ENCODE measurements at places on chromosomes 6 and 20. TPM values are rescaled to one million over a fixed set of nuclear protein-coding genes. Genes with fewer than 3 reads are reported as not detected.

ZNF165 gene
- total RNA-seq, result 1.8 TPM

DNA sequence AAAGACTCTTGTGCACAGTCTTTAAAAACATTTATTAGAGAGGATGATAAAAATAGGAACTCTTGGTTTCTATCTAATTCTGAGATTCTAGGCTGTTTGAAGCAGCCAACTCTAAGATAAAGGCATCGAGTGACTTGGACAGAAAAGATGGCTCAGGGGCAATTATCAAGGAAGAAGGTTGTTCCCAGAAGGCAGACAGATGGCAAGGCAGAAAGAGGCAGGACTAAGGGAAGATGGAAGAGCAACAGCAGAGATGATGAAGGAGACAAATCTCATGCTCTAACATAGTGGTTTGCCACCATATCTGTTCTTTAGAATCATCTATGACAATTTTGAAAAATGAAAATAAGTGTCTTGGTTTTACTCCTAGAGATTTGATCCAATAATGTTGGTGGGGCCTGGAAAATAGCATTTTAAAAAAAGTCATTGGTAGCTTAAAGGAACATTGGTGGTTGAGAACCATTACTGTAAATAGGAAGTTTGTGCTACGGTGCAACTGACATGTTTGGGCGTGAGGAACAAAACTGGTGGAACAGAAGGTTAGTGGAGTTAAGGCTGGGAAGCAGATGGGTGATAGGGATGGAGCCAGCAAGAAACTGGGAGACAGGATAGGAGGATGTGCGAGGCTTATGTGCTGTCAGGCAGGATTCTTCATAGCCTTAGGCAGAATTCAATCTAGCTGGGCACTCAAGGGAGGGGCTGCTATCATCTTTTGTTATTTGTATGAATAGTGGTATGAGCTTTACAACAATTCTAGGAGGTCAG lies 751.1 kb downstream of the DHX35 start:
- no peaks in the 10 kb centered on the region for H3K36me3 ChIP-seq
- H3K27me3 ChIP-seq, result no peaks in the 10 kb centered on the region
- no peak for DNase-seq
- H3K27ac ChIP-seq, result no peak overlapping the region

TRDN gene
- 1.9 TPM for total RNA-seq

GRCh38 chr6:107627969-107628368 lies 138.1 kb downstream of the SOBP start:
- H3K27ac ChIP-seq, result no peak overlapping the region
- H3K27me3 ChIP-seq, result no peaks in the 10 kb centered on the region
- H3K4me1 ChIP-seq, result no peaks in the 10 kb centered on the region

DNA sequence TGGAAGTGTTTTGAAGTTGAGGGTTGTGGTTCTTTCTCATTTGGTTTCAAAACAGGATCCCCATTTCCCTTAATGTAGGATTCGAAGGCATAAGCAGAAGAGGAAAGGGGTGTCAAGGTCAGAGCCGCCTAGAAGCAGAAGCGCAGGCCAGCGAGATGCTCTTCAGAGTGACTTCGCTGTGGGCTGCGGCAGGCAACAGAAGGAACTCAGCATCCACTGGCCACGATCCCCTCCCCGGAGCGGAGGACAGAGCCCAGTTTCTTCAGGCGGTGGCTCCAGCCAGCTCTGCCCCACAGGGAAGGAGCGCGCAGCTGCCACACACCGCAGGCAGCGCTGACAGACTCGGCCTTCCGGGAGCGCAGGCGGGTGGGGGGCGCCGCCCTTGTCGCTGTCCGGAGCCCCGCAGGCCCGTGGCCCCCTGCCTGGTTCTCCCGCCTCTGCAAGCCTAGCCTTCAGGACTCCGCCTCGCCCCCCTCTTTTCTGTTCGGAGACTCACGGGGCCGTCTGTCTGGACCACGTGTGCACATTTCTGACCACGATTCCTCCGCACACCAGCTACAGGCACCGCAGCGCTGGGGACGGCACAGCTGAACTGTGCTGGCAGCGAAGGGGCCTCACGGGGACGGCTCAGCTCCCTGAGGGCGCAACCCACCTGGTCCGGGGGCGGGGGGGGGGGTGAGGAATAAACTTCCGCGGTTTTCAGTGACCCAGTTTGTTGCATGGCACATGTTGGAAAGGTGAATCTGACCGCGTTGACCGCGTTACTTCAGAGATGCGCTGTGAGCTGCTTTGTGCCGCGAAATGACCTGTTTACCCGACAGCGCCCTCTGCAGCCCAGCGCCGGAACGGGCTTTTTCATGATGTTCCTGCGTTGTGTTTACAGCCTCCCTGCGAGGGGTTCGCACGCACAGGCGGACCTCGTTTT lies 26.1 kb downstream of the TTLL2 start:
- peak; percentile 74 for DNase-seq
- H3K4me1 ChIP-seq, result peaks cover 3% of the 10 kb centered on the region
- H3K27me3 ChIP-seq, result no peaks in the 10 kb centered on the region
- H3K27ac ChIP-seq, result peak overlapping the region; percentile 12

- peaks cover 6% of the 10 kb centered on the region for H3K36me3 ChIP-seq
- H3K4me1 ChIP-seq, result no peaks in the 10 kb centered on the region
- H3K27ac ChIP-seq, result no peak overlapping the region
- H3K4me3 ChIP-seq, result no peak overlapping the region
Observed at GRCh38 chr20:61976263-61976643, 89.4 kb downstream of the TAF4 start.

RSPO3 gene
- 4.8 TPM for total RNA-seq

DNA sequence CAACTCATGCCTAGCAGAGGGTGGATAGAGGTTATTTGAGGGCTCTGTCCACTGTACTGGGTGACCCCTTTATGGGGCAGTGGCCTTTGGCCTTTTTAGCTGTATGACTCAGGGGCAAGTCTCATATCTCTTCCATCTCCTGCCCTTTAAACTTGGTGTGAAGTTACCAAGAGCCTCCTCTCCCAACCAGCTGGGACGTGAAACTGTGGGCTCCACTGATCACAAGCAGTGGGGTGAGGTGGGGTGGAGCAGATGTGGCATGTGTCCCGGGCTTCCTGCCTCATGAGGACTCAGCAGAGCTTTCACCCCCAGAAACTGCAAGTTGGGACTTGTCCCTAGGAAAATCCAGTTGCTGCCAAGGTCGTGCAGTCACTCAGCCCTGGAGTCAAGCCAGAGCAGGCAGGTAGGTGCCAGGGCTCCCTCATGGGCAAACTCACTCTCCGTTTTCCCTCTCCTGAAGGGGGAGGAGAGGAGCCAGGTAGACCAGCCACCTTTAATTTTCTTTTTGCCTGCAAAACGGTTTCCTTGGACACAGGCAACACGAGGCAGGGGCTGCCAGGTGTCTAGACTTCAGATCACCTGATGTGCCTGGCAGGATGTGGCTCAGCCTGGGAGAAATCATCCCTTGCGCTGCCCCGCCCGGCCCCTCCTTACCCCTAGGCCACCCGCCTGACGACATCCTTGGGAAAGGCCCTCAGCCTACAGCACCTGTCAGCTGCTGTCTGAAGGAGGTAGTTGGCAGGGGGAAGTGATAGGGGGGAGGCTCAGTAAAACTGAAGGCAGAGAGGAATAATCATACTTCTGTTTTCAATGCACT lies 4.0 kb downstream of the CDKN1A start:
- H3K27ac ChIP-seq, result peak overlapping the region; percentile 38
- H3K4me1 ChIP-seq, result no peaks in the 10 kb centered on the region
- H3K36me3 ChIP-seq, result peaks cover 14% of the 10 kb centered on the region
- DNase-seq, result peak; percentile 87
- no peaks in the 10 kb centered on the region for H3K27me3 ChIP-seq

- no peak for DNase-seq
- H3K4me1 ChIP-seq, result no peaks in the 10 kb centered on the region
- H3K36me3 ChIP-seq, result no peaks in the 10 kb centered on the region
- no peaks in the 10 kb centered on the region for H3K27me3 ChIP-seq
- no peak overlapping the region for H3K27ac ChIP-seq
Observed at GRCh38 chr6:4567141-4567540, 209.1 kb upstream of the CDYL start.

GRCh38 chr6:106520711-106521401 lies 108.4 kb downstream of the RTN4IP1 start:
- no peak for DNase-seq
- H3K27ac ChIP-seq, result no peak overlapping the region
- H3K36me3 ChIP-seq, result no peaks in the 10 kb centered on the region
- peaks cover 4% of the 10 kb centered on the region for H3K4me1 ChIP-seq
- no peaks in the 10 kb centered on the region for H3K27me3 ChIP-seq

DNA sequence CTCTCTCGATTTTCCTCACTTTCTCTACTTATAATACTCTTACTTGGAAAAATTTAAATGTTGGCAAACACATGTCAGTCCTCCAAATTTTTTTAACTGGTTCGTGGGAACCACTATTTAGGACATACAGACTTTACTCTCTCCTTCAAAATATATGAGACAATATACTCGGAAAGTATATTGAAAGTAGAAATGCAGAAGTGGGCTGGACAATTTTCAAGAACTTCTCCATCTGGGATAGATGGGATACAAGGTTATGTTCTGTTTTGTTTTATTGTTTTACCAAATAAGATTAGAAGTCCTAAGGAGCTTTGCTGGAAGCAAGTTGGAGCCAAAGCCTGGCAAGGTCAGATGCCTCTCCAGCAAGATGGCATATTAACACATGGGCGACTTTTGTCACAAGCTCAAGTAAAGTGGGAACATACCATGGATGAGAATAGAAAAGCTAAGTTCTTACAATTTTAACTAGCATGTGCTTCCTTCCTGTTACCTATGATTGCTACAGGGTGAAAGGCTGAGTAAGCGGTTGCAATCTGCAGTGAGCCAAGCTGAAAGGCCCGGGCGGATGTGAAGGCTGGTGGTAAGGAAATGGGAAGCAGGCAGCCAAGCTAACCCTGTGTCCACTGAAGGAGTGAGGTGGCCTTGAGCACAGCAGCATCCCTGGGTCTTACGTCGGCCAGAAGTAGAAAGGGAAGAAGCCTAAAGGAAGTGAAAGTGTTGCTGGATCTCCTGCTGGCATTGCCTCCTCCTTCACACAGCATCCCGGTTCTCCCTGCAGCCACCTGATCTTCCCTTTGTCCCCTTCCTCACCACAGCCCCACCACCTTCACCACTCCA lies 7.1 kb downstream of the MAP3K5 start:
- no peaks in the 10 kb centered on the region for H3K27me3 ChIP-seq
- no peaks in the 10 kb centered on the region for H3K36me3 ChIP-seq
- DNase-seq, result no peak
- peaks cover 3% of the 10 kb centered on the region for H3K4me1 ChIP-seq
- no peak overlapping the region for H3K4me3 ChIP-seq

DNA sequence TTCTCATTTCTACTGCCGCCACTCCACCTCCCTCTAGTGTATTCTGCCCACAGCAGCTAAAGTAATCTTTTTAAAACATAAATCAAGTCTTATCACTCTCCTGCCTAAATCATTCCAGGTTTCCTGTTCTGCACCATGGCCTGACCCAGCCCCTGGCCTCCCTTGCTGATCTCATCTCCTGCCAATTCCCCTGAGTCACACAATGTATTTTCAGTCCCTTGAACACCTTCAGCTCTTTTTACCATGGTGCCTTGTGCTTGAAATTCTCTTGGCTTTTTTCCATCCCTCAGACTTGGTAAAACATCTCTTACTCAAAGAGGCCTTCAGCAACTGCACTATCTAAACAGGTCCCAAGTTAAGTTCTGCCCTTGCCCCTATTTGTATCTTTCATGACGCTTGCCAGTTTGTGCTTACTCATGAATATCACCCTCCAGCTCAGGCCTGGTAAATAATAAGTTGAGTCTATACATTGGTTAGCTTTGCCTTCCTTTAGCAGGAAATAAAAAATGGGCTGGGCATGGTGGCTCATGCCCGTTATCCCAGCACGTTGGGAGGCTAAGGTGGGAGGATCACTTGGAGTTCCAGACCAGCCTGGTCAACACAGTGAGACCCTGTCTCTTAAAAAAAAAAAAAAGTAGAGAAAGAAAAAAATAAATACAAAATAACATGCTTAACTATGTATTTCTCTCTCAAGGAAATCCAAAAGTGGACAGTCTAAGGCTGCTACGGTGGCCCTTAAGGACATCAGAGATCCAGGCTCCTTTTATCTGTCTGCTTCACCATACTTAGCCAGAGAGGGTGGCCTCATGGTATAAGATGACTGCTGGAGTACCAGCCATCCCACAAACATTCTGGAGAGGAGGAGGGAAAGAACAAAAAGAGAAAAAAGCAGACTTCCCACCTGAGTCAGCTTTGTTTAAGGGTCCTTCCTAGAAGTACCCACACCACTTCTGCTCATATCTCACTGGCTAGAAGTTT lies 62.2 kb downstream of the ARFGEF2 start:
- no peaks in the 10 kb centered on the region for H3K4me1 ChIP-seq
- H3K4me3 ChIP-seq, result no peak overlapping the region
- DNase-seq, result no peak
- H3K36me3 ChIP-seq, result peaks cover 20% of the 10 kb centered on the region

DNA sequence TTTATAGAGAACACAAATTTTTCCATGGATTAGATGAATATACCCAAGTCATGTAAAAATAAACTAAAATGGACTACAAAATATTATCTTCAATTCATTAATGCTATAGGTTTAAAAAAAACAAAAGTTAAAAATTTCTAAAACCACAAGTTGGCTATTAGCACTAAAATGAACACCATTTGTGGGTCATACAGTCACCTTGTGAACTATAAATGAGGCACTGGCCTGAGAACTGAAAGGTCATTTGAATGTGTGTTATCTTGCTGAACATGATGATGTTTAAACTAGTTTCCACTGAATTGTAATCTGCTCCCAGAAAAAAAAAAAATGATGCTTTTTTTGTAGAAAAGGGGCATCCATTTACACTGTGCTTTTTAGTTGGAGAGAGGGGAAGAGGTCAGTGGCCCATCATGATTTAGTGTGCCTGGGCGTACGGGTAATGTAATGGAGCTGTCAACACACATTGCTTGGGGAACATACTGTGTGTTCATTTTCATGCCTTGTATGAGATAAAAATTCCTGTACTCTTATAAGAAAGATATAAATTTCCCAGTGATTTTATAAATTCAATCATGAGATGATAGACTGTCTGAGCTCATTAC lies 96.6 kb upstream of the FKBP1C start:
- no peak overlapping the region for H3K27ac ChIP-seq
- no peaks in the 10 kb centered on the region for H3K4me1 ChIP-seq

LST1 gene
- total RNA-seq, result not detected

RBM24 gene
- total RNA-seq, result 4.4 TPM
